ENCODE measurements at places on chromosomes 1 and 21.

- no peak for DNase-seq
Measured at GRCh38 chr1:194295685-194296084, 1109.3 kb upstream of the B3GALT2 start.

DNA sequence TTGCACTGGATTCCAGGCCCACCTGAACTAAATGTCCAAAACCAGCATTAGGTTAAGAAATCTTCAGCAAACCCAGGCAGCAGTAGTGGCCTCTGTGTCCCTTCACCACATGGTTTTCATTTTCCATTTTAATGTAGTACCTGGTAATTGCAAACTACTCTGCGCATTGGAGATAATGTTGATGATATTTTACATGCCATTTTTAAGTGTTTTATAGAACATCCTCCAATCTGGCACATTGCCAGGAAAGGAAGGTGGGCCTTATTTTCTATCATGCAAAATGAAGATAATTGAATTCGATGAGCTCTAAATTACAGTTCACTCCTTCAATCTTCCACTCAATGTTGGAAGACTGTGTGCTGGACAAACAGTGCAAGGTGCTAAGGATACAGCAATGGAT lies 89.5 kb downstream of the ZC3H11B start:
- DNase-seq, result no peak

GRCh38 chr1:89896105-89896942 lies 75.5 kb downstream of the LRRC8D start:
- no peak for DNase-seq

DNA sequence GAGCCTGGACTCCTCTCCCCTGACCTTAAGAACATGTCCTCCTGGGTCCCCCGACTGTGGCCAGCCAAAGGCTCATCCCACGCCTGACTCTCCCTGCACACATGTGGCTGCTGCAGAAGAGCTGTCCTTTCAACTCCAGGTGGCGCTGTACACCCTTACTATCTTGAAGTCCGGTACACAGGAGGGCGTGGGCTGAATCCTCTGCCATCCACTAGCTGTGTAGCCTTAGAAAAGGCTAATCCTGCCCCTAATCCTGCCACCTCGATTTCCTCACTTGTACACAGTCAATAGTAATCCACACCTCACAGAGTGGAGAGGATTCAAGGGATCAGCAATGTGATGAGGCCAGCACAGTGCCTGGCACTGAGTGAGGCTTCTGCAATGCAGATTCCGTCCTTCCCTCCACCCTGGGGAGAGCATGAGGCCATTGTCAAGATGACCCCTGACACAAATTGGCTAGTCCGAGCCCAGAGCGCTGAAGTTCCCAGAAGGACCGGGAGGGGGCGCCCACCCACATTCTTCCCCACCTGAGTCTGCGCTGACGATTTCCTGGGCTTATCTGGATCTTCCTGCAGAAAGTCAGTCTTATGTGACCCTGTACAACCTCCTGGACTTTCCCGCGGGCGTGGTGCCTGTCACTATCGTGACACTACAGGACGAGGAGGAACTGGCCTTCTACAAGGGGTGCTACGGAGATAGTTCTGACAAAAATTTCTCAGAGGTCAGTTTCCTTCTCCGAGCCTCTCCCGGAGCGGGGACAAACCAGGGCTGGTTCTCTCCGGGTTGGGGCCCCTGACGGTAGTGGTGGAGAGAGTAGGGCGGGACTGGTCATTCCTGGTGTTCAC lies 47.1 kb upstream of the DMBX1 start:
- peak; percentile 57 for DNase-seq

GRCh38 chr1:33256471-33257206 lies at the start of gene ZNF362:
TSS of gene ZNF362 (plus strand) at chr1:33256492. CDS start at chr1:33270575, 14,083 bp downstream.
- peak; percentile 21 for DNase-seq

GRCh38 chr1:106995970-106996369 lies 60.5 kb upstream of the PRMT6 start:
- DNase-seq, result no peak

DNA sequence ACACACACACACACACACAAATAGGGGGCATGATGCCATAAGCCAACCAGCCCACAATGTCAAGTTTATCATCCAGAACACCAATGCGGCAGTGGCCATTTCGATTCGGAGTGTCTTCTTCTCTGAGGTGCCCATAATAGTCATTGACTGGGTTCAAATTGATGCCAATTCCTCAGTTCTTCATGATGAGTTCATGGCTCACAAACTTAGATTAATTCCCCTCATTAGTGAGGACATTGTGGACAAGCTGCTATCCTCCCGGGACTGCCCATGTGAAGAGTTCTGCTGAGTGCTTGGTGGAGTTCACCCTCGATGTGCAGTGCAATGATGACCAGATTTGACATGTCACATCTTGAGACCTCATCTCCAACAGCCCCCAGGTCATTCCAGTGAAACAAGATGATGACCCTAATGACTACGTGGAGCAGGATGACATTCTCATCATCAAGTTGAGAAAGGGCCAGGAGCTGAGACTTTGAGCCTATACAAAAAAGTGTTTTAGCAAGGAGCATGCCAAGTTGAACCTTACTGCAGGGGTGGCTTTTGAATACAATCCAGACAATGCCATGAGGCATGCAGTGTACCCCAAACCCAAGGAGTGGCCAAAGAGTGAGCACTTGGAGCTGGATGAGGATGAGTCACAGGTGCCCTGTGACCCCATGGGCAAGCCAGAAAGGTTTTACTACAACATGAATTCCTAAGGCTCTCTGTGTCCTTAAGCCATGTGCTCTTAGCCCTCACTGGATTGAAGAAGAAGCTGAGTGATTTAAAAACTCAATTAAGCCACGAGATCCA lies 211.6 kb upstream of the SAMSN1 start:
- no peak for DNase-seq

GRCh38 chr1:158121604-158122254 lies 59.0 kb upstream of the CD1D start:
- DNase-seq, result no peak

- DNase-seq, result no peak
Measured at GRCh38 chr1:94514095-94514727, 27.3 kb downstream of the F3 start.

GRCh38 chr21:46124083-46124925 lies 26.4 kb downstream of the COL6A2 start:
- no peak for DNase-seq

GRCh38 chr21:36384885-36385232 lies 333 bp upstream of the CHAF1B start:
- no peak for DNase-seq

GRCh38 chr1:230487773-230488428 lies 61.8 kb upstream of the PGBD5 start:
- no peak for DNase-seq

GRCh38 chr1:159142391-159142663 lies 29.1 kb upstream of the CADM3 start:
- no peak for DNase-seq

DNA sequence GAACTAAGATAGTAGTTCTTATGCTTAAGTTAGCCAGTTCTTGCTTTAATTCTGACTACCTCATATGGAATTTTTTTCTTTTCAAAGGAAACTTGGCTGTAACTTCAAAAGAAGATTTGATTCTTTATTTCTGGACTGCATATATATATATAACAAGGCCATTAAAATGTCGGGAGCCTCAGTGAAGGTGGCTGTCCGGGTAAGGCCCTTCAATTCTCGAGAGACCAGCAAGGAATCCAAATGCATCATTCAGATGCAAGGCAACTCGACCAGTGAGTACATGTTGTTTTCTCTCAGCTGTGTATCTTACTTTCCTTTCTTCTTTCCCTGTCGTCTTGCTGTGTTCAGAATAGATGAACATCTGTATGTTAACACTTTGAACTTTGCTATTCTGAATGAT lies 21.8 kb downstream of the KIF1B start:
- DNase-seq, result no peak

DNA sequence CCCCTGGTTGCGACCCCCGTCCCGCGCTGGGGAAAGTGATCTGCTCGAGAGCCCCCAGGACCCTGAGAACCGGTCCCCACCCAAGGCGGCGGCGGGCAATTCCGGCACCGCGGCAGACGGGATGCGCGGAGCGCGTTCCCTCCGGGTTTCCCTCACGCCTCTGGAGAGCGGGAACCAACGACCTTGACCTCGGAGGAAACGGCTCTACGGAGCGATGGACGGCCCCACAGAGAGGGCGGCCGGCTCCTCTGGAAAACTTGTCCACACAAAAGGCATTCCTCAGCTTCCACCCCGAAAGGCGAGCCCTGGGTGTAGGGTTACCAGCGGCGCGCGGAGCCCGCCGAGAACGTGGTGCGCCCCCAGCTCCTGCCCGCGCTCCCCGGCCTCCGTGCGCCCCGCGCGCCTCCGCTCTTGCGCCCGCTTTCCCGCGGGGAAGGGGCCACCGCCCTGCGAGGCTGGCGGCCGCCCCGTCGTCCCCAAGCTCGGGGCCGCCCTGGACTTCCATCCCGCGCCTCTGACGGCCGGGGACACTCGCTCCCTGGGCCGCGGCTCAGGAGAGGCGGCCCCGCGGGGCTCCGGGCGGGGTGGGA lies 391 bp upstream of the KIAA1614 start:
- no peak for DNase-seq

- DNase-seq, result no peak
Measured at GRCh38 chr1:162942916-162943559, 82.1 kb upstream of the CCDC190 start.

DNA sequence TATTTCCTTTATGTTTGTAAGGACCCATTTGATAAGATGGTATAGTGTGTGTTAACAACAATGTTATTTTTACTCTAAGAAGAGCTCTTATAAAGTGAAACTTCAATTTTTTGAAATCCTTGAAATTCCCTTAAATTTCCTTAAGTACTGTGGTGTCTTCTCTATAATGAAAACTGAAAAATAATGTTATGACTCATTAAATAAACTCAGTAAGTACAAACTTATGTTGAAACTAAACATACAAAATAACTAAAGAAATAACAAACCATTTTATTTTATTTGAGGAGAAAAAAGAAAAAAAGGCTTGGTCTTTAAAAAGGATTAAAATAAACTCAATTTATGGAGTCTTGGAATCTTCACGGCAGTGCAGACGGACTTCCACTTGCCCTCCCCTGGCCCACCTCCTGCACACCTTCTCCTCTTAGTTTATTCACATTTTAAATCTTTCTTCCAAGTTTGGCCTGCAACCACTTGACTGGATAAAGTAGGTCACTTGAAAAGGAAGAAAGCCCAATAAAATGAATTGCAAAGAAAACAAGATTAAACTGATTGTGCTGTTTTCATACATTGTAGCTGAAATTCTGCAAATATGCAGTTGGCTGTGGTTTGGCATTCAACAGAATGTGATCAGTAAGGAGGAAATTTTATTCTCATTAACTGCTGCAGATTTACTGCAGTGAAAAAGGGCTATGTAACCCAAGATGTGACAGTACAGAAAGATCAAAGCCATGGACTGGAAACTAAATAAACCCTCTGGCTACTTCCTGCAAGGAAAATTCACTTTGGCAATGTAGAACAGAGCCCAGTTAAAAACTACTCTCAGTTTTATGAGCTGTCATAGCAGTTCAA lies 48.5 kb upstream of the SCYL3 start:
- no peak for DNase-seq

DNA sequence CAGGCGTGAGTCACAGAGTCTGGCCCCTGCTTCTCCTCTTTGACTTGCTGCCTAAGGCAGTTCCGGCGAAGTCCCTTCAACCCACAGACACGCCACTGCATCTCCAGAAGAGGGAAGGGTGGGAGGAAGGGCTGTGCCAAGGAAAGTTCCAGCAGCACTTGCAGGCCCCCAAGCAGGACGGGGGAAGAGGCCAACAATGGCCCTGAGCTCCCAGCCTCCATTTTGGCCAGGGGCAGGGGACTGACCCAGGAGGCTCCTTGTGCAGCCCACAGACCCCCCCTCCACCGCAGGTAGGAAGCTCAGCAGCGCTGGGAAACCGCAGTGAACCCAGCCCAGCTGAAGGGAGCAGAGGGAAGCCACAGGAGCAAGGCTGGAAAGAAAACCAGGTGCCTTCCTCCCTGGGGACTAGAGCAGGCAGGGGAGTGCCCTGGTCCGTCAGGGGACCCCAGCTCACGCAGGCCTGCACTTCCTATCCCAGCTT lies 35.4 kb downstream of the ACOT7 start:
- no peak for DNase-seq

- DNase-seq, result no peak
Measured at GRCh38 chr21:27448960-27449359, 482.1 kb upstream of the ADAMTS5 start.

DNA sequence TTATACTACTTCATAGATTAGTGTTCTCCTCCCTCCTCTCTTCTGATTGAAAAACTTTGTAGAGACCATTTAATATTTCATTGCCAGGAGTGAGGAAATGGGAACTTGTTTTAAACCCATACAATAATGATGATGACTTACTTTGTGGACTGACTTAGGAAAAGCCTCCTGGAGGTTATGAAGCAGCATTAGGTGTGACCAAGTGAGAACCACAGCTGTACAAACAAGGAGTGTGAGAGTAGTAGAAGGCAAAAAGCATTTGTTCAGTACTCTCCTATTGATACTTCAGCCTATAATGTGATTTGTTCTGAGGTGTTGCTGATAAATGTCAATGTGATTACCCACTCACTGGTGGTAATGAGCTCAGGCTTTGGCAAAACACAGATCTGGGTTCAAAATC lies 8.4 kb downstream of the TIPRL start:
- no peak for DNase-seq
